Left ventricle myocardium inferior (tissue), 1 donor: ENCODE measurements at places on chromosomes 11 and 22. TPM values are rescaled to one million over a fixed set of nuclear protein-coding genes. Genes with fewer than 3 reads are reported as not detected.
A peak's percentile ranks its signal among the peaks of the same experiment; 100 is the strongest.

AIFM3 gene
- total RNA-seq: 0.47 TPM

DBX1 gene
- total RNA-seq: not detected

DENND6B gene
- 1.2 TPM for total RNA-seq

DNA sequence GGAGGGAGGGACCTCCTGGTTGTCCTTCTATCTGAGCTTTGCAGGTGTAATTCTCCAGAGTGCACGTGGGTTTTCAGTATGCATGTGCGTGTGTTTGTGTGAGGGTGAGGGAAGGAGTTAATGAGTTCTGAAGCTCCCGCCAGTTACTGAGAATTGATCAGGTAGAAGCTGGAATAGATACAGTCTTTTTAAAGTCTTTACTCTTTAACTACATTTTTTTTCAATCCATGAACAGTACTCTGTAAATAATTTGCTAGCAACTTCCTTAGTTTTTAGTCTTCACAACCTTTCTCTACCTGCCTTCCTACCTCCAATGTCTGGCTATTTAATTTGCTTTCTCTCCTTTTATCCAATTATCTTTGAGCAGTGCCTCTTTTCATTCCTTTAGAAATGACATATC is 25.5 kb downstream of the ARHGAP42 start:
- H3K27me3 ChIP-seq: no peaks in the 10 kb centered on the region
- H3K27ac ChIP-seq: no peak overlapping the region
- no peak overlapping the region for H3K4me3 ChIP-seq
- no peaks in the 10 kb centered on the region for H3K36me3 ChIP-seq

DNA sequence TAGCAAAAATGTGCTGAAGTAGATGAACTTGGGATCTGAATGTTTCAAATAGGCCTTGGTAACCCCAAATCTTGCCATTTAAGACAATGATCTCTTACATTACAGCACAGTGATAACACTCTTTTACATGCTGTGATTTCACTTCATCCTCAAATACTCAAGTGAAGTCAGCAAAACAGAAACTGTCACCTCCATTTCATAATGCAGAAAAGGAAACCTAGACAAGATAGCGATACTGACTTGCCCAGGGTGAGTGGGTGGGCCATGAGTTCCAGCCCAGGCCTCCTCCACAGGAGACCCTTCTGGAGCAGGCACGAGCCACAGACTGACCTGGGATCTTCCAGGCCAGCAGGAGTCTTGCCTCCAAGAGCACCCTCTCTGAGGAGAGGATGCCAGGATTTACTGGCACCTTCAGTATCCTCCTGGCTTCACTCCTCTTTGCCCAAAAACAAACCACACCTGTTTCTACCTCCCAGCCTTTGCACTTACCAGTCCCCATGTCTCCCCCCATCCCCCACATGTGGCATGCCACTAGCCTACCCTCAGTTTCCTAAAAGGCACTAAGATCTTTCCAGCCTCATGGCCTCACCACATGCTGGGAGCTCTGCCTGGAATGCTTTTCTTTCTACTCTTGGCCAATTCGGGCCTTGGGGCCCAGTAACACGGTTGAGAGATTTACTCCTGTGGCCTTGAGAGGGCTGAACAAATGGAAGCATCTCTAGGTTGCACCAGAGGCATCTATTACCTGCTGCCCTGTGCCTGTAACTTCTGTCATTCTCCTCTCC is 1.9 kb upstream of the DGAT2 start:
- no peak overlapping the region for H3K4me3 ChIP-seq
- peaks cover 44% of the 10 kb centered on the region for H3K27me3 ChIP-seq
- DNase-seq: no peak
- H3K36me3 ChIP-seq: no peaks in the 10 kb centered on the region
- H3K4me1 ChIP-seq: peaks cover 21% of the 10 kb centered on the region
- H3K27ac ChIP-seq: no peak overlapping the region

GRCh38 chr11:65355013-65355775 is 643 bp downstream of the TIGD3 start:
- peaks cover 60% of the 10 kb centered on the region for H3K4me1 ChIP-seq
- peak; percentile 34 for DNase-seq
- peak overlapping the region; percentile 82 for H3K27ac ChIP-seq

- peak overlapping the region; percentile 87 for H3K27ac ChIP-seq
- H3K4me1 ChIP-seq: peaks cover 42% of the 10 kb centered on the region
- peaks cover 11% of the 10 kb centered on the region for H3K36me3 ChIP-seq
- DNase-seq: no peak
Measured at GRCh38 chr11:104967534-104968354, 630 bp downstream of the CASP4 start.

- H3K27me3 ChIP-seq: peaks cover 100% of the 10 kb centered on the region
- H3K27ac ChIP-seq: no peak overlapping the region
- peaks cover 32% of the 10 kb centered on the region for H3K4me1 ChIP-seq
- H3K36me3 ChIP-seq: no peaks in the 10 kb centered on the region
Measured at GRCh38 chr11:31823644-31824331, 12.7 kb upstream of the PAX6 start.
